Globus pallidus (tissue), 1 donor: ENCODE measurements at places on chromosomes 12 and 14.

GRCh38 chr14:32370714-32371113 lies 41.6 kb downstream of the AKAP6 start:
- DNase-seq, result no peak

GRCh38 chr12:25377469-25378177 lies 126.9 kb upstream of the KRAS start:
- DNase-seq, result no peak

DNA sequence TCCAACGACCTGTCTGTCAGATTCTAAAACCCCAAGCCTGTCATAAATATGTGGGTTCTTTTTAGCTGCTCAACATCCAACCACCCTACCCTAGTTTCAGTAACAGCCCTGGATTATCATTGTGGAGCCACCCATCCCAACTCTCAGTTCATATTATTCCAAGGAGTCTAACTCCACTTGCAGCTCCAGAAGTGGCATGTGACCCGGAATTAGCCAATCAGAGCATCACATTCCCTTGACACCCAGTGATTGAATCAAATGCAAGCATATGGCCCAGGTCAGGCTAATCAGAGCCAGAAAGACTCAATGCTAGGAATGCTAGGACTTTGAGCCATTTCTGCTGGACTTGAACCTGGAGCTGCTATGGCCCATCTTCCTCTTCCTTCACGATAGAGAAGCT lies 17.1 kb upstream of the HSP90B1 start:
- no peak for DNase-seq

GRCh38 chr14:61379639-61380184 lies 58.3 kb downstream of the PRKCH start:
- no peak for DNase-seq

DNA sequence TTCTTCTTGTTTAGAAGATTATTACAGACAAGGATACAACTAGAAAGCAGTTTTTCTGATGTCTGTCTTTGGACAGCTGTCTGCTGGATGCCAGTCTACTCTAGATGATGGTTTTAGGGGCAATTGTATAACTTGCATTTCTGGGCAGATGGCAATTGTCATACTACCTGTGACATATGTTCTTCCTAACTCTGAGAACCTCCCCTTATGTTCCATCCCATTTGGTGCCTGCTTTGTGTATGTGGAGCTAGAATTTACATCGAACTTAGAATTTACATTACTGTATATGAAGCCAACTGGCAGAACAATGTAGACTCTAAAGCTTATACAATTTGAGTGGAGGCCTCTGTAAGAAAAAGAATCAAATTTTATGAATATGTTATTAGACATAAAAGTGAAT lies 430.2 kb upstream of the SEL1L start:
- DNase-seq, result no peak

DNA sequence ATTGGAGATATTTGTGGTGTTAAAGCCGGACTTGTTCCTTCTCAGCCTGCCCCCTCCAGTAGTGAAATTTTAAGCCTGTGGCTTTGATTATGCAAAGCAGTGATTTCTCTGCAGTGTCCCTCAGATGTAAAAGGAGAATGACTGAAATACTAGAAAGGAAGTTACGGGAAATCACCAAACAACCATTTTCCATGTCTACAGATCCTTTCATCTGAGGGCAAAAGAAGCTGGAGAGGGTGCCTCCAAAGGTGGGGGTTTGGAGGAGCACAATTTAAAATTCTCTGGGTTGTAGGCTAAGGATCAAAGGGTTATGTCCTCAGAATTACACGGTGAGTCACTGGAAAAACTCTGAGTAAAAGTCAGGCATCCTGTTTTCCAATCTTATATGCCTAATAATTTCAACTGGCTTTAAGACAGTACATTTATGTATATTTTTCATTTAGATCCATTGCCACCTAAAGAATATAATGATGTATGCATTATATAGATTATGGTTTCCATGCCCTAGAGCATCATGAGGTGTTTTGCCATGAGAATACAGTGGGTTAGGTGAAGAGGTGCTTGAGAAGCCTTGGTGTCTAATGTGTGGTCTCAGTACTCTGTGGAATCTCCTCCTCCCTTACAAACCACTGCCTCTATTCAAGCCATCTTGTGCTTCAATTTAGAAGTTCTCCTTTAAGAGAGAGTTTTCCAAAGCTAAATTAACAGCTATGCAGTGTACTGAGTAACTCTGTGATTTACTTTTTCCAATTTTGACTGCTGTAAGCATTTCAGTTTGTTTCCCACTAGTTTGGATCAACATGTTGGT lies 362.1 kb downstream of the RAD51B start:
- DNase-seq, result no peak

- DNase-seq, result no peak
Observed at GRCh38 chr12:95700316-95700785, 90.2 kb downstream of the NTN4 start.

DNA sequence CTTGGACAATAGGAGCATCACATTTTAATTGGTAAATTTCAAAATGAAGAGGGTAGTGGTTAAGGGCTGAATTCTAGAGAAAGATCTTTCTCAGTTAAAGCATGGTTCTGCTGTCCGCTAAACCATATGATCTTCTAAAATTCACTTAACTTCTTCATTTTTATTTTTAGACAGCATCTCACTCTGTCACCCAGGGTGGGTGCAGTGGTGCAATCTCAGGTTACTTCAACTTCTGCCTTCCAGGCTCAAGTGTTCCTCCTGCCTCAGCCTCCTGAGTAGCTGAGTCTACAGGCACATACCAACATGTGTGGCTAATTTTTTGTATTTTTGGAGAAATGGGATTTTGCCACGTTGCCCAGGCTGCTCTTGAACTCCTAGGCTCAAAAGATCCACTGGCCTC lies 226.7 kb upstream of the ABCD2 start:
- DNase-seq, result no peak

- no peak for DNase-seq
Observed at GRCh38 chr12:54341378-54342300, 16.7 kb downstream of the COPZ1 start.

GRCh38 chr12:89105243-89105642 lies 247.1 kb downstream of the DUSP6 start:
- DNase-seq, result no peak

GRCh38 chr12:113456199-113456598 lies 15.5 kb downstream of the LHX5 start:
- DNase-seq, result no peak

DNA sequence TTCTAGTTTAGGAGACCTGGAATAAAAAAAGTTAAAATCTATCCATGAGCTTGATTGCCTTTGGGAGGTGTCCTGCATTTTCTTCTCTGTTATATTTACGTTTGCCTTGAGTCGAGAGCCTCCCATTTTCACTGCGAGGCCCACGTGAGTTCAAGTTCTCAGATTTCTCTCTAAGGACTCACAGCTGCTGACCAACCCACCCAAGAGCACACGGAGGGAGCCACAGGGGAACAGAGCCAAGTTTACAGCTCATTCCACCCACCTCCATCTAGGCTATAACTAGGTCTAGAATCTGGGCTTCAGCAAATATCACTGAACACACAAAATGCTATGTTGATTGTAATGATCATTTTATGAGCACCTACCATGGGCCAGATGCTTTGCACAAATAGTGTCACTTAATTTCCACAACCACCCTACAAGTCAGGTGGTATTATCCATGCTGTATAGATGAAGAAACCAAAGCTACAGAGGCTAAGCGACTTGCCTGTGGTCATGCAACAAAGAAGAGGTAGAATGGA lies 16.7 kb downstream of the ALDH1L2 start:
- no peak for DNase-seq

GRCh38 chr12:23555825-23556207 lies 393.7 kb downstream of the SOX5 start:
- no peak for DNase-seq

GRCh38 chr12:20476551-20476950 lies 108.2 kb downstream of the PDE3A start:
- no peak for DNase-seq

DNA sequence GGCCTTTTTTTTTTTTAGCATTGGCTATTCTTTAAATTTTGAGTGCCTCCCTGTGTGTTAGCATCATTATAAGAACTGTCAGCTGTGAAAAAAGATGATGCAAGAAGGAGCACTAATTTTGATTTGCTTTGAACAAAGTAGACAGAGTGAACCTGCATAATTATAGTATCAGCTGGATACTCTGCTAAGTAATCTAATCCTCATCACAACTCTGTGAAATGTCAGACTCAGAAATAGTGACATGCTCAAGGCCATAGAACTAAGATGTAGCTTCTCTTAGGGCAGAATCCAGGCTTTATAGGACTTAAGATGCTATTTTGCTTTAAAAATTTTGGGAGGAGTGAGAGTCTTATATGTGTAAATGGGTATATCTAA lies 31.9 kb downstream of the FBXO34 start:
- no peak for DNase-seq

- DNase-seq, result no peak
Observed at GRCh38 chr12:98741556-98742265, 96.6 kb downstream of the APAF1 start.

DNA sequence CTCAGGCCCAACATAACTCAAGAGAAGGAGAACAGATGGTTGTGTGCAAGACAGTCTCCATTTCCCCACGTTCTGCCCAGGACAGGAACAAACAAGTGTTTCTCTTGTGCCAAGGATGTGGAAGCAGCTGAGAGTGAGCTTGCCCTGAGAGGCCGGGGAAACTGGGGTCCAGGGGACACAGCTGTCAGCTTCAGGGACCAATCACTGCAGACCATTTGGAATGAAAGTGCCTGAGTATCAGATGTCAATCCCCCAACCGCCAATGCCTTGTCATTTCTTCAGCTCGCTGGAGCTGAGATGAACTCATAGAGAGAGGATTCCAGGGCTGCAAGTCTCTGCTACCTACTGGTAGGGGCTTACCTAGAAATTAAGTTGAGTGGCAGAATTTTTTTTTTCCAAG lies 71.9 kb upstream of the METAP2 start:
- no peak for DNase-seq

- no peak for DNase-seq
Observed at GRCh38 chr12:47909839-47910465, 5.2 kb upstream of the VDR start.

DNA sequence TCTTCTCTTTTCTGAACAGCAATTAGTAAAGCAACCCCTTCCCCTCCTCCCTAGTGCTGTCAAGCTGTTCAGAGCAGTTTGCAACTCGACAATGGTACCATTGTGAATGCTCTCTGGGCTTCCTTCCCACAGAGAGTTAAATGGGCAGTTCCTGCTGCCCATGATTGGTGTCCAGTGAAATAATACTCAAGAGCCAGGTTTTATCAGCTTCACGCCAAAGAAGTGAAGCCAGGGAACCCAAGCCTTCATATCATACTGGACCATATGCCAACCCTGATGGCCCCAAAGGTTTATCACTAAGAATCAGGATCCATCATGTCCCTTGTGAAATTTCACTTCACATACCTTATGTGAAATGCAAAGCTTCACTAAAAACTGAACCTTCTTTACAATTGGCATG lies 24.7 kb downstream of the INSM2 start:
- DNase-seq, result peak; percentile 76

GRCh38 chr12:42603246-42603990 lies 13.9 kb upstream of the PRICKLE1 start:
- no peak for DNase-seq

DNA sequence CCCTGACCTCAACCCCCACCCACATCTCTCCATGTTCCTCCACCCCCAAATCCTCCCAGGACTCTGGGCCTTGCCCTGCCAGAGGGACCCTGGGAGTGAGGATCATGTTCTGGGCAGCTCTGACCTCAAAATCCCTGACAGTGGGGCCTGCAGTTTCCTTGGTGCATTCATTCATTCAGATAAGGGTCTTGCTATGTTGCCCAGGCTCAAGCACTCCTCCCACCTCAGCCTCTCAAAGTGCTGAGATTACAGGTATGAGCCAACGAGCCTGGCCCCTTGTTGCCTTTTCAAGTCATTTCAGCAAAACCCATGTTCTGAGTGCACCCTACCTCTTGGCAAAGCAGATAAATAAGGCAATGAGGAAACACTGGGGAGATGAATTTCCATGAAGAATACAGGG lies 29.6 kb downstream of the ARL6IP4 start:
- no peak for DNase-seq

DNA sequence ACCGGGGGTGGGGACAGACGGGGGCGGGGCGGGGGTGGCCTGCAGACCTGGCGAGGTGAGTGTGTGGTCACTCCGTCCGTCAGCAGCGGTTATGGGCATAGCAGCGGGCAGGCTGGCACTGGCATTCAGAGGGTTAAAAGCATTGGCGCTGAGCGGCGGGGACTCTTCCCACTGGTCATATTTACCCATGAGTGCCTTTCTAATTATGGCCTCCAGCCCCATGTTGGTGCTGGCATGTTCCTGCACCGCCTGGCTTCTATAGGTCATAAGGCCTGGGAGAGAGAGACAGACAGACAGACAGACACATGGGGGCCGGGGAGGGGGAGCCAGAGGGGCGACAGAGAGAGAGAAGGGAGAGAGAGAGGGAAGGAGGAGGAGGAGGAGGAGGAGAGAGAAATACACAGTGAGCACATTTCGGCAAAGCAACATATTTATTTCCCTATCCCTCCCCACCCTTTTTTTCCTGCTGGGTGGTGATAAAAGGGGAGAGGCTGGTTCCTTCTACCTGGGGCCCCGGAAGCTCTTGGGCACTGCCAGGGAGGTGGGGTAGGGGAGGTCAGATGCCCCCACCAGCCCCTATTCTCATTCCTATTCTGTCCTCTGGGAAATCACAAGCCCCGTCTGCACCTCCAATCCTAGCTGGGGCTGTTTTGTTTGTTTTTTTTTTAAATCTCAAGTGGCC lies 32.6 kb downstream of the RFLNA start:
- no peak for DNase-seq

DNA sequence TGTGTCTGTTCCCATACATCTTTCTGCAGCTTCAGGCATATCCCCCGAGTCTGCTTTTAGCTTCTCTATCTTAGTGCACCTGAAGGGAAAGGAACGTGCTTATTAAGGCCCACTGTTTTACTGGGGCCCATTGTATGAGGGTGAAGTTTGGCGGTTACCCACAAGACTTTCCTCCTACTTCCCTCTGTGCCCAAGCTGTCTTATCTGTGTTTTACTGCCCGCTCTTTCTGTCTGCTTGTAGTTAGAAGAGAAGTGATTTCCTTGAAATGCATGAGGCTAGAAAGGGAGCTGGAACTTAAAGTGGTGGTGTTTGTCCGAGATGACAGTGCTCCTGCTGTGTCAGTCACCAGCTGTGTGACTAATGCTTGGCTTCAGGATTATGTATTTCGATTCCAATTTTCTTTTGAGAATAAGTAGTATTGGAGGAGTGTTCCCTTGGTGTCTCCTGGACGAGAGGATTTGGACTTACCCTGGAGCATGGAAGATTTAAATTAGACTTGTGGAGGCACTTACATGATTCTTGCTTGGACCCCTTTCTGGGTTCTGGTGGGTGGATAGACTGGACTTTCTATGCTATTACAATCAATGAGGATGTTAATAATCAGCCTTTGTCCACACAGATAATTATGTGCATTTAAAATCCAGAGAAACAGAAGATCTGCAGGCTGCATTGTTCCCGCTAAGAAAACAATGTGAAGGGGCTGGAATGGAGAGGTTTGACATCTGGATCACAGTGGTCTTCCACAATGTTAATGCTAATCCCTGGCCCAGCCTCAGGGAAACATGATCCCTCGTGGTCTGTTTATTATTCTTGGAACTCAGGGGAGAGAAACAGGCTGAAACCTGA lies 13.9 kb upstream of the KRT86 start:
- DNase-seq, result peak; percentile 76

- no peak for DNase-seq
Observed at GRCh38 chr14:53412819-53413675, 259.9 kb upstream of the DDHD1 start.

GRCh38 chr12:7719946-7720730 lies 8.9 kb downstream of the DPPA3 start:
- no peak for DNase-seq
